ENCODE measurements at places on chromosomes 1 and 21. TPM values are rescaled to one million over a fixed set of nuclear protein-coding genes. Genes with fewer than 3 reads are reported as not detected.
A peak's percentile ranks its signal among the peaks of the same experiment; 100 is the strongest.

Gene SLC1A7
- 0.40 TPM for total RNA-seq

Gene LCK
- total RNA-seq, result not detected

Gene GBP2
- 24.3 TPM for total RNA-seq

Gene HMGCS2
- total RNA-seq, result not detected

DNA sequence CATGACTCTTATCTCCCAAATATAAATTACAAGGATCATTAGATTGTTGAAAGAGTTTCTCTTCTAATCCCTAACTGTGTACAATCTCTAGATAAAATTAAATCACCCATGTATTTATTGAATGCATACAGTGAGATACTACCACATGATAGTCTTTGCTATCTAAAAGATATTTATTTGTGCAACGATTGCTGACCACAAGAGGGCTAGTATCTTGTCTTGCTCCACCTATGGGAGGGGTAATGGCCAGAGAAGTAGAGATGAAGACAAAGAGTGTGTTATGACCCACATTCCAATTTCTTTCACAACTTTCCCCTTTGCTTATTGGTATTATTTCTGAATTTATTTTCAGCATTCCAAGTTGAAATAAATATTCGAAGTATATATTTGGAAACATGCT, 13.7 kb downstream of the PYHIN1 start:
- DNase-seq, result no peak

DNA sequence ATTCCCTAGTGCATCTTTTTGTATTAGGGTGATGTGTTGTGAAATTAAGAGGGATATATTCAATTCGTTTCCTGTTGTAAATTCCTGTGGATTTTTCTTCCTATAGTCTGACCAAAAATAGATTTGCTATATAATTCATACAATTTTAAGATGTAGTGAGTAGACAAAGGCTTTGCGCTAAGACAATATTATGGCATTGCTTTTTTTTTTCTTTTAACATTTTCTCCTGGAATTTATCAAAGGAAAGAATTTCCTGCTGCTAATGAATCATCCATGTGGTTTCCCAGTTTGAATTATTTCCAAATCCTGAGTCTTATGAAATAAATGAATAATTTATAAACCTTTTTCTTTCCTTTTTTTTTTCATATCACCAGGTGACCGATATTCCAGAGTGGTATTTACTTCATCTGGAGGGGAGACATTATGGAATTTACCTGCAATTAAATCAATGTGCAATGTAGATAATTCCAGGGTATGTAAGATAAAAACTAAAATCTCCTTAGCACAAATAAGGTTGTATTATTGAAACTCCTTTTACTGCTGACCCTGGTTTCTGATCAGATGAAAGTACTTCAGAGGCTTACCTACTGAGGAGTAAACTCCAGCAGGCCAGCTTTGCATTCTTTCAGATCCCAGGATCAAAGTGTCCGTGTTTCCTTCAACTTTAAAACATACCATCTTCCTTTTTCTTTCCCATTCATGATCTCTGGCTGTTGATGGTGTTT, 148.4 kb downstream of the TLR5 start:
- DNase-seq, result no peak

DNA sequence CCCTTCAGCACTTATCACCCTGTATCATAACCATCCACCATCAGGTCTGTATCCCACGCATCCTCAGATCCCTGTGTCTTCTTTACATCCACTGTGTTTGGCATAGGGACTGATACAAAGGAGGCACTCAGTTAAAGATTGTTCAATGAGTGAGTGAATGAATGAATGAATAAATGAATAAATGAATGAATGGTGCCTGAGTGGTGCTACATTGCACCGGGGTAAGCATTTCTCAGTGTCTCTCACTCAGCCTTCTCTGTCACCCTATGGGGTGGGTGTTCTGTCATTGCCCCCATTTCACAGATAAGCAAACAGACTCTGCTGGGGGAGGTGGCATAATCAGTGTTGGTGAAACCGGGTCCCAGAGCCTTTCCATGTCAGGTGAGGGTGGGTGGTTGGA, 56.6 kb upstream of the ID3 start:
- DNase-seq, result no peak

DNA sequence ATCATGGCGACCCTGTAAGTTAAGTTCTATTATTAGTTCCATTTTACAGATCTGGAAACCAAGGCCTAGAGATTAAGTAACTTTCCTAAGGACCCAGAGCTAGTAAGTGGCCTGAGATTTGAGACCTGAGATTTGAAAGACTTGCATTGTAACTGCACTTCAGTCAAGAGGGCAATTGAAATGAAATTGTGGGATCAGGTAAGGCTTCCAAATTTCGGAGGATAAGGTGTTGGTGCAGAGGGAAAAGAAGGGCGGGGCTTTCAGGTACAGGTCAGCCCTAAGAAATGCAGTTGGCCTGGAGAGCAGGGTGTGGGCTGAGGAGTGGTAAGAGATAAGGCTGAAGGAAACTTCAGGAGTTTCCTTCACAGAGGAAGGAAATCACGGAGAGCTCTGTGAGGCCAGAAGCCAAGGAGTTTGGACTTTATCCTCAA, 51.1 kb downstream of the SLC16A1 start:
- DNase-seq, result no peak

- DNase-seq, result no peak
Measured at GRCh38 chr21:14523234-14523633, 22.9 kb downstream of the SAMSN1 start.

GRCh38 chr1:174911606-174912005, 88.1 kb upstream of the CACYBP start:
- no peak for DNase-seq

DNA sequence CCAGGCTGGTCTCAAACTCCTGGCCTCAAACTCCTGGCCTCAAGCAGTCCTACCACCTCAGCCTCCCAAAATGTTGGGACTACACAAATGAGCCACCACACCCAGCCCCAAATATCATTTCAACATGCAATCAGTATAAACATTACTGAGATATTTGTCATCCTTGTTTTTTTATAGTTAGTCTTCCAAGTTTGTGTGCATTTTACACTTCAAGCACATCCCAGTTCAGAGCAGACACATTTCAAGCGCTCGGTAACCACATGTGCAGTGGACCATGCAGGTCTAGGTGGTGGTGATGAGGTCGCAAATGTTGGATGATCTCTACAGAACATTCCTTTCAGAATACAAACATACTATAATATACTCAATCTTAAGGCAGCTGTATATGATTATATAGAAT, 23.8 kb upstream of the APP start:
- no peak for DNase-seq

Gene RAB7B
- 2.4 TPM for total RNA-seq

DNA sequence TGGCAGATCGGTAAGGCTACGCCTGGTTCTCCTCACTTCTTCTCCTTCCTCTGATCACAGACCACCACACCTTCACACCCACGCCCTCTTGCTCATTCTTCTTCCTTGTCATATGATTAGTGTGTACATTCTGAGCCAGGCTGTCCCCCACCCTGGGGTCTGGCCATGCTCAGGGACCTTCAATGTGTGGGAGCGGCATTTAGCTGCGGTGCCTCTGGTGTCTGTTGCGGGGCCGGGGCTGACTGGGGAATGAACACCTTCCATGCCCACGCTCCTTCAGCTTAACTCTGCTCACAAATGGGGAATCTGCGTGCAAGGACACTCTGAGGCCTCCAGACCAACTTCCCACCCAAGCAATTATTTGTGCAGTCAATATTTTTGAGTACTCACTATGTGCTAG, 29.4 kb downstream of the QSOX1 start:
- DNase-seq, result peak; percentile 35

Gene FCER1G
- total RNA-seq, result 24.8 TPM

Gene LAPTM5
- total RNA-seq, result 89.4 TPM

GRCh38 chr1:81921344-81921743, 120.6 kb downstream of the ADGRL2 start:
- no peak for DNase-seq

DNA sequence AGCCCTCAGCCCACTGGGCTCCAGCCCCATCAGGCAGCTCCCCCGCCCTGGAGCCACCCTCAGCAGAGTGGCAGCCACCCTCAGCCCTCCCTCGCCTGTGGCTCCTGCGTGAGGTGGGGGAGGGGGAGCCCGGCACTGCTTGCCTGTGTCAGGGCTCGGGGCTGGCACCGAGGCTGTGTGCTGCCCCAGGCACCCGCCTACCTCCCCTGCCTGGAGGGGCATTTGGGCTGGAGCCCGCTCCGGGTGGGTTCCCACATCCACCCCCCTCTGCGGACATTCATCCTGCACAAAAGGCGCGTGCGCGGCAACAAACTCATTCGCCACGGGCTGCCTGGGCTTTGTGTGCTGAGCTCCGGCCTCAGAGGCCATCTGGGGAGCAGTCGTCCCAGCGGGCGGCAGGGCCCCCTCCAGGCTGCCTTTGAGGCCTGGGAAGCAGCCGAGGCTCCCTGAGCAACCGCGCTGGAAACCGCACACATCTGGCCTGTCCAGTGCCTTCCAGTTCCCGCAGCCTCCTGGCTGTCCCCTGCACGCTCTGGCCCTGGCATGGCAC, 12.6 kb upstream of the TNFRSF14 start:
- no peak for DNase-seq

- no peak for DNase-seq
Measured at GRCh38 chr1:4549930-4550329, 104.5 kb upstream of the AJAP1 start.

DNA sequence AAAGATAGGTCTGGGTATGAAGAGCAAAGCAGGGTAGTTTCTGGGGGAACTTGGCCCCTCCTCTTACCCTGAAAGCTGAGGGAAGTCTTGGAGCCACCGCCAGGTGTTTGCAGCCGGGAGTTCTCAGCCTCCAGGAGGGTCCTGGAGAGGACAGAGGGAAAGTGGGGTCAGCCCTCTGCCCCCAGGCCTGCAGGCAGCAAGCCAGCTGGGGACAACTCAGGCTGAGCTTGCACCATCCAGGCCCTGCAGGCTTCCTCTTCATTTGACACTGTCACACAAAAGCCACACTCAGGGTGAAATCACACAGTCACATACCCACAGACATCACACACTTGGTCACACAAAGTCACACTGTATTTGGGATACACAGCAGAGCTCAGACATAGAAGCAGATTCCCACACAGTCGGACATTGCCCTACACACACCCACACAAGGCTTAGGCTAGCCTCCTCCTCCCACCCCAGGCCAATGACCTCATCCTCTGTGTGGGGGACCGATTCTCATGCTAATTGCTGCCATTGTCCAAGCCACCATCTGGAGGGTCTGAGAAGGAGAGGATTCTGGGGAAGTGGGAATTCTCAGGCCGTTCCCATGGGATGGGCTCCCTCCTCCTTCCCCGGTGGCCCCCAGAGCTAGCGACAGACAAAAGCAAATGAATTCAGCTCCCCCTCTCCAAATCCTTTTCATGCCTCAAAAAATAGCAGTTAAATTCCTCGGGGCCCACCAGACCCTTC, 3.7 kb downstream of the NES start:
- no peak for DNase-seq

All from dorsolateral prefrontal cortex (tissue), 122 donors.